ENCODE measurements at places on chromosomes 1 and 21.

GRCh38 chr1:159879977-159880376 is 17.5 kb upstream of the VSIG8 start:
- no peak for DNase-seq

DNA sequence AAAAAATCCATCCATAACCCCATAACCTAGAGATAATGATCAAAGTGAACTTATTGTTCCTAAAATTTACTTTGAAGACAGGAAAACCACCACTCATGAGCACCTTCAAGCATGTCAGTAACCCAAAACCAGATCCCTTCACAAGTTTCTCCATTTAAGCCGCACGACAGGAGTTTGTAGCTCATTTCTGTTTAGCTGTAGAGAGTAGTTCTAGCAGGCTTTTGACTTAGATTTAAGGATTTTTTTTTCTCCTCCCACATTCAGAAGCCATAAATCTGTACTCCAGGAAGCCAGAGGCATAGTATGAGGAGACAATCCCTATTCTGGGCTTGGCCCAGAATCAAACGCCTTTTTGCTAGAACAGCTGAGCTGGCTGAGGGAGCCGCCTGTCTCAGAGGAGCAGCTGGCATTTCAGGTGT is 25.6 kb downstream of the TOMM20 start:
- DNase-seq, result no peak

DNA sequence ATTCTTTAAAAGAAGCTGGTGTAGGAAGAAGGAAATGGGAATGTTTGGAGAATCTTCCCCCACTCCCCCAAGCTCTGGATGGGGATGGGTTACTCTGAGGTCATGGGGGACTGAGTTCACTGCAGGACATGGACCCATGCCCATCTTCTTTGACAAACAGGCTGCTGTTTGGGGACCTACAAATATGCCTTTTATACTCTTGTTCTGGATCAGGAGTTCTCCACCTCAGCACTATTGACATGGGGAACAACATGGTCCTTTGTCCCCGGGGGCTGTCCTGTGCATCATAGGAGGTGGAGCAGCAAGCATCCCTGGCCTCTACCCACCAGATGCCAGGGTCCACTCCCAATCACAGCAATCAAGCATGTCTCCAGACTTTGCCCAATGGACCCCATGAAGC is 365.8 kb upstream of the C1orf174 start:
- DNase-seq, result no peak

DNA sequence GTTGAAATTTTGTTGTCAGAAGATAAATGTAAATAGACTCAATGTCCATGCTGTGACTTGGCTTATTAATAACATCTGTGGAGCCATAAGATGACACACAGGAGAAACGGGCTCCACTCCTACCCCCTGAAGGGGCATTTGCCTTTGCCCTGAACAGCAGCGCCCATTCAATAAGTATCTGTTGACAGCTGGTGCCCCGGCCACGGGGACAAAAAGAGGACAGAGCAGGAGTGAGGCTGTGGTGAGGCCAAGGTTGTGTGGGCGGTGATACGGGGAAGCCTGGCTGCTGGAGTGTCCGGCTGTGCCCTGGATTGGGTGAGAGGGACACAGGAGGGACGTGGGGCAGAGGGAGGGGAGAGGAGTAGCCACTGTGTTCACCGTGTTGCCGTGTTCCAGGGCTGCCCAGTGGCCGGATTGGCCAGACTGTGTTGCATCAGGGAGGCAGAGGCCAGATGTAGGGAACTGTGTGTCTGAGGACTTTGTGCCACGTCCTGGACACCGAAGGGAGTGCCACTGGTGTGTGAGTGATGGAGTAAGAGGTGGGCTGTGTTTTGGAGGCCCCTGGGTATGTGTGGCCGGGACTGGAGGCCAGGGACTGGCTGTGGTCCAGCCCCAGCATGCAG is 15.1 kb downstream of the PRMT2 start:
- no peak for DNase-seq

- DNase-seq, result no peak
Observed at GRCh38 chr21:34669149-34669879, 520 bp downstream of the CLIC6 start.

GRCh38 chr1:54314696-54315095 is 91.5 kb downstream of the SSBP3 start:
- DNase-seq, result no peak

DNA sequence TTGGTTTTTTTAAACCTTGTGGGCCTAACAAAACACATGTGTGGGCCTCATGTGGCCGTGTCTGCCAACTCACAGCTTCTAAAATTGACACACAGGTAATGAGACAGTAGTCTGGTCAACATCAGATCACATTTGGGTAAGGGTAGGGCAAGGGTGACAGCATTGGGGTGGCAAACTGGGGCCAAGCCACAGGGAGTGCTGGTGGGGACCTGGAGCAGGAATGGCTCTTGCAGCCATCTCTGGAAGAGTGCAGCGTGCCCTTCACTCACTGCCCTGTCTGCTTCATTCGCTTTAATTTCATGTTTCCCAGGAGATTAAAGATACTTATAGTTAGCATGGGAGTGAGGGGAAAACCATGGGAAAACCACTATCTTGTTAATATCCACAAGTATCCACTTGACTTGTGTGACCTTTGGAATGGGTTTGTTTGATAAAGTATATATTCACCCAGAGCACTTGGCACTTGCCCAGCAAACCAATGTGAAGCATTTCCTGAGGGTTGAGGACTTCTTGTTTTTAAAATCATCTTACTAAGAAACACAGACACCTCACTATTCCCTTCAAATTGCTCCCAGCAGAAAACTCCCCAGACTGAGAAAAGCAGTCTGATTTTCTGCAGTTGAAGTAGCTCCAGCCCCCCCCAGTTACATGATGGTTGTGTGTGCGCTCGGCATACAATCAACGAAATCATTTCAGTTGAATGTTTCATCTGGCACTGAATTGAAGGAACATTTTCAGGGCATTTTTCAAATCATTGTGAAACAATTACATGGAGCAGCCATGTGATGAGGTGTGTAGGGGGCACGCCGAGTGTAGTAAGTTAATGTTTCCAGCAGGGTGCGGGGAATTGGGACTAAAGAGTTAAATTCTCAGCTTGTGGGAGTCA is 175.7 kb downstream of the VPS13D start:
- DNase-seq, result no peak

DNA sequence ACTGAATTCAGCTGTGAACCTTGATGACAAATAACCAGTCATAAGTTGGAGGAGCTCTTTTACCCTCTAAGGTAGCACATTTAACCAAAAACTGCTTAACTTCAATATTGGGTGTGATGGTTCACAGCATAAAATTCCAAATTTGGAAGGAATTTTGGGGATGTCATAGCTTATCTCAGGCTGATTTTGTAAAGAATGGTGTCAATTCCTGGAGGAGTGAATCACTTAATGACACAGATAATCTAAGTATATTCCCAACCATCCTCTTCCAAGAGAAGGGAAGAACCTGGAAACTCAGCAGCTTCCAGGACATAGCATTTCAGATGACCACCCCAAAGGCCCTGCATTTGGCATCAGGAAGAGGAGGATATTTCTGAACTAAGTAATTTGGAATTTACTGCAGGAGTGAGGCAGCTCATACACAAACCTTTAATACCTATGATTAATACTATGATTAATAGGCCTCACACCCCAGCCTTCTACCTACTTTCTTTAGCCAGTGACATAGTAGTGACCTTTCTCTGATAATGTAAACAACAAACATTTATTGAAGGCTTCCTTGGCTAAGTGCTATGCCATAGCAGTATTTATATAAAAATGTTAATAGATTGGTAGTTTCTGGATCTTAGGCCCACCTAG is 14.5 kb downstream of the GLUL start:
- DNase-seq, result no peak

- DNase-seq, result no peak
Observed at GRCh38 chr1:104946558-104947210, 1197.0 kb downstream of the AMY1C start.

GRCh38 chr1:42960122-42960390 is 1.4 kb upstream of the SLC2A1 start:
- no peak for DNase-seq

DNA sequence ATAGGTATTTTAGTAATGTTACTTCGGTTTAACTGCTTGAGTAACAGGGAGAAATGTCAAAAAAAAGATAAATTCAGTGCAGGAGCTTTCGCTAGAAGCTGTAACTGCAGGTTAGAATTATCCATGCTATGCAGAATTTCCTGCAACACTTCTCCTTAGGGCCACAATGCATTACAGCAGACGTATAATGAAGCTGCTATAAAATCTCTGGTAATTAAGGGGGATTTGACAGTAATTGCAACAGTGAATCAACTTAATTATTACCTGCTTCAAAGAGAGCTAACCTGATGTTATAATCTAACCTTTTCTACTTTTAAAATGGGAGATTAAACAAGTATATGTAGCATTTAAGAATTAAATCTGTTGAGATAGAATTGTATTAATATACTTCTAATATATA is 92.6 kb downstream of the ATG4C start:
- no peak for DNase-seq

GRCh38 chr1:14773396-14774025 is 175.0 kb downstream of the KAZN start:
- no peak for DNase-seq

- DNase-seq, result no peak
Observed at GRCh38 chr1:65422241-65423203, 2.1 kb downstream of the LEPR start.

DNA sequence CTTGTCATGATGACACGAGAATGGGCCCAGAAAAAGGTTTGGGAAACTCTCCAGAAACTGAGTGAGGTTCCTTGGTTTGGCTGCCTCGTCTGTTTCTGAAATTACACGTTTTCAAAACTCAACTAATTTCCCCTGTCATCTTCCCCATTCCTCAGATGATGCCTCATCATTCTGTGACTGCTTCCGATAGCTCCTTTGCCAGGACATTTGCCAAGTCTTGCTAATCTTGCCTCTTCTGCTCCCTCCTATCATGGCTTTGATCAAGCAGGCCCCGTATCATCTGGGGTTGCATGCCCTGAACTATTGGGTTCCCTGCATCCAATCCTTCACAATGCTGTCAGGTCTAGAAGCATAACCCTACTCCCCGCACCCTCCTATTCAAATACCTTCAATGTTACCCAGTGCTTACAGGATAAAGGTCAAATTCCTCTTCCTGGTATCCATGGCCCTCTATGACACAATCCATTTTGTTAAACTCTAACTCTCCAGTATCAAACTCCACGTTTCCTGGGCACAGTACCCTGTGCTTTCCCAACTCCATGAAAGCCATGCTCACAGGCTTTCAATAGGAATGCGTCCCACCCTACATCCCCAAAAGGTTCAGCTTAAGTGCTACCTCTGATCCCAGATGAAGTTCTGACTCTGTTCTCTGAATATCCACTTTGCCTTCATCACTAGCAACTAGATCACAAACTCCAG is 22.2 kb upstream of the TMEM200B start:
- DNase-seq, result no peak

GRCh38 chr1:48462716-48463302 is 9.2 kb downstream of the SPATA6 start:
- DNase-seq, result no peak

DNA sequence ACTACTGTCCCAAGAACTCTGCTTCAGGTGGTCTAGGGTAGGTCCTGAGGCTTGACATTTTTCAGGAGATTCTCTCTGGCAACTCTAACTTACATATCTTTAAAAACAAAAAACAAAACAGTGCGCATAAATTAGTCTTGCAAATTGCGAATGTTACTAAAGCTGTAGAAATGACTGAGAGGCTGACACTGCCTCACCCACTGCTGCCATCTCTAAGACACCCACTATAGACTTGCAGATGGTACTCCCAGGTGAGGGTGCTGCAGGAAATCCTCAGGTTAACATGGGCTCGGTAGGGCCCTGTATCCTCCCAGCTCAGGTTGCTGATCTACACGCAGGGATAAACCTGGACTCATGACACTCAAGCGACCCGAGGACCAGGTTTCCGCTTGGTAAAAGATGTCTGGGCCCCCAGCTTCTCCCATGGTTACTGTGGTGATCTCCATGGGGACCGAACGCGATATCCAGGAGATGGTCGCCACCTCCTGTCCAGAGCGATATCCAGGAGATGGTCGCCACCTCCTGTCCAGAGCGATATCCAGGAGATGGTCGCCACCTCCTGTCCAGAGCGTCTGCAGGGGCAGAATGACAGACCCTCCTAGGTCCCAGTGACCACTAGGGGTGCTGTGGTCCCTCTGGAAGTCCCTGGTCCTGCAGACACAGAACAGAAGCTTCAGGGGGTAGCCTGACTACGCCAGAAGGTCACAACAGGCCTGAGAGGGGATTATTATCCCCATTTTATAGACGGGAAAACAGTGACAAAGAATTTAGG is 16.2 kb upstream of the LY9 start:
- DNase-seq, result no peak

GRCh38 chr1:205600085-205600484 is 31.7 kb downstream of the ELK4 start:
- DNase-seq, result no peak

GRCh38 chr1:58649555-58649954 is 50.3 kb downstream of the MYSM1 start:
- DNase-seq, result no peak

DNA sequence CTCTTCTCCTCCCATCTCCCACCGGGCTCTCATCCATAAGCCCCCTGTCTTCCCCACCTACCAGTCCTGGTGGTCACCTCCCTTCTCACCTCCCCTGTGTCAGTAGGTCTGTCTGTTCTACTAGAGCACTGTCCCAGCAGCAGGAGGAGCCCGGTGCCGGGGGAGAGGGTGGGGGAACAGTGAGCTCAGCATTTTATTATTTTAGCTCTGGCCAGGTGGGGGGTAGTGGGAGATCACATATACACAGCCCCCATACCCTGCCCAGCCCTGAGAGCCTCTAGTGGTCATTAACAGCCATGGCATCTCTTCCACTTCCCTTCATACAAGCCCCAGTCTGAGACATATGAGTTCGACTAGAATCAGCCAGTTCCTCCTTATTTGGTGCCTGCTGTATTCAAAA is at the start of gene TMOD4:
Gene TMOD4 (minus strand): TSS at position 119 of the 400 bp plus-strand sequence. CDS start 1,106 bp downstream, outside the sequence.
- no peak for DNase-seq

- no peak for DNase-seq
Observed at GRCh38 chr1:113210248-113210647, 137.2 kb downstream of the LRIG2 start.

DNA sequence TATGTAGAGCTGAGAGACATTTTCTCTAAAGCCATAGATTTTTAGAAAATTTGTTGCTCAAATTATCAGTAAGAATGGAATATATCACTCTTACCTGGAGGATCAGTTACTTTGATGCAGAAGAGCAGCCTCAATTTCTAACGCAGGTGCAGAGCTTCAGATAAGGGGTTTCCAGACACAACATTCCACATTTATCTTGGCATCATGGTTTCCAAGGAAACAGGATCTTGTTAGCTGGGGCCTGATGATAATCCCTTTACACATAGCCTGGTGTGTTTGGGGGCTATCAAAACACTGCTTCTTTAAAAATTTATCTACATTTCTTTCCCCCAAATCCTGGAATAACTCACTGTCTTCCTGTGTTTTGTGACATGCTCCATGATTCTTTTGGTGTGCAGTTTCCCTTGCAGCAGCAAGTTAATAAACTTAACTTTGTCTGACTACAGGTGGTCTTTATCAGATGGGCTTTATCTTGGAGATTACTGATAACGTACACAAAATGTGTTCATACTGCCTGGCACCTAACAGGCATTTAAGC is 2.7 kb upstream of the STX12 start:
- no peak for DNase-seq

- no peak for DNase-seq
Observed at GRCh38 chr1:208108646-208109330, 135.4 kb downstream of the PLXNA2 start.

GRCh38 chr1:24926563-24927249 is 3.4 kb downstream of the RUNX3 start:
- no peak for DNase-seq

All from cortex of kidney (tissue), 1 donor.